Stimulated activated CD8-positive, alpha-beta memory T cell treated with anti-CD3 and anti-CD28 coated beads, Interleukin-7, amount 100 ng/mL, for 1 hour (primary cell): ENCODE measurements at places on chromosomes 1 and 21.

DNA sequence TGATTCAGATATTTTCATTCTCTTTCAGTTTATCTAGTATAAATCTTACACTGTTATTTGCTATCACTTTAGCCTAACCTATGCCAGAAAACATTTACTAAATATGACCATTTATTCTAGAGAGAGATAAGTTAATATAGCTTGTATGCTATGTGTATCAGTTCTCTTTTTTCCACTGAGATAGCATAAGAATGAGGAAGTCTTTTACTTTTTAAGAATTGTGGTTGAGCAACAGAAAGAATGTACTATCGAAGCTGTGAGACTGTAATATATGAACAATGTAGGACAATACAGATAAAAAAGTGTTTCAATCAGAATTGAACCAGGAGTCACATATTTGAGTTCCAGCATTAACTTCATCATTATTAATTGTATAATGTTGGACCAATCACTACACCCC is 479.9 kb upstream of the PLXNA2 start:
- DNase-seq: no peak

DNA sequence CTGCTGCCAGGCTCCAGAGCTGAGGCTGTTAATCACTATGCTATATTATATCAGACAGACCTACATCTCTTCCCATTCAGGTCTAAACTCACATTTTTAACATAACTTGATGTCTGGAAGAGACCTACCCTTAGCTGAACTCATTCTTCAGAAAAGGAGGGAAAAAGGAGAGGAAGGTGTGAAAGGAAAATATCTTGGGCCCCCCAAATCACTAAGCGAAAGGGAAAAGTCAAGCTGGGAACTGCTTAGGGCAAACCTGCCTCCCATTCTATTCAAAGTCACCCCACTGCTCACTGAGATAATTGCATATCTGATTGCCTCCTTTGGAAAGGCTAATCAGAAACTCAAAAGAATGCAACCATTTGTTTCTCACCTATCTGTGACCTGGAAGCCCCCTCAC is 222.2 kb downstream of the ASTN1 start:
- no peak for DNase-seq

DNA sequence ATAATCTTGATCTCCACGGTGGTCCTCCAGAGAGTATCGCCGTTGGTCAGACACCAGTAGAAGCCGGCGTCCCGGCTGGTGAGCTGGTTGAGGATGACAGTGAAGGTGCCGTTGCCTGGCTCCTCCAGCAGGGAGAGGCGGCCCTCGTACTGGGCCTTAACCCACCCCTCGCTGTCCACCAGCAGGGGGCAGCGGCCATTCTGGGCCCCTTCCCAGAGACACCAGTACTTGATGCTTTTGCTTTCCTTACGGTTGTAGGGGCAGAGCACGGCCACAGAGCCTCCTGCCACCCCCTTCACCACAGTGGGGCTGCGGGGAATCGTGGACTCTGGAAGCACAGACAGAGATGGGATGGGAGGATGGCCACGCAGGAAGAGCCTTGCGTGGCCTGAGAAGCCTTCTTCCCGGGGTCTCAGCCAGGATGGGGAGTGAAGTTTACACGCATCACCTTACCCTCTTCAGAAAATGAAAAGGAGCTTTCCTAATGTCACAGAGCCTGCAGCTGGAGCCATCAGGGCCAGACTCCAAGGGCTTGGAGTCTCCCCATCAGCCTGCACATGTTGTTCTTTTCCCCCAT is 10.7 kb downstream of the PIGR start:
- DNase-seq: no peak

- DNase-seq: no peak
Measured at GRCh38 chr1:211614615-211615014, 35.7 kb upstream of the SLC30A1 start.

DNA sequence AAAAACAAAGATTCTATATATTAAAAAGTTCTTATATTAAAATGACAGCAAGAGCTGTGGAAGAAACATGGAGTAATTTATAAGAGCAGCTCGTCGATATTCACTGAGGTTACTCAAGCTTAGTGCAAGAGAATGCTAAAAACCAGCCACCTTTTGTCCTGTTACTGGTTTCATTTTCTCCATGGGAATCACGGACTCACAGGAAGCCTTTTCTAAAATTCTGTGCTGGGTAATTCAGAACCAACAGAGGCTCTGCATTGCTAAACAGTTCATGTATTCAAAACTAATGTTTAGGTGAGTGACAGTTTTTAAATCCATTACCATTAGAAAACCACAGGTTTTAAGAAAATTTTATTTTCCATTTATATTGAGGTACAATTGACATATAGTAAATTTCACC is 147.8 kb upstream of the MAP1LC3C start:
- no peak for DNase-seq

DNA sequence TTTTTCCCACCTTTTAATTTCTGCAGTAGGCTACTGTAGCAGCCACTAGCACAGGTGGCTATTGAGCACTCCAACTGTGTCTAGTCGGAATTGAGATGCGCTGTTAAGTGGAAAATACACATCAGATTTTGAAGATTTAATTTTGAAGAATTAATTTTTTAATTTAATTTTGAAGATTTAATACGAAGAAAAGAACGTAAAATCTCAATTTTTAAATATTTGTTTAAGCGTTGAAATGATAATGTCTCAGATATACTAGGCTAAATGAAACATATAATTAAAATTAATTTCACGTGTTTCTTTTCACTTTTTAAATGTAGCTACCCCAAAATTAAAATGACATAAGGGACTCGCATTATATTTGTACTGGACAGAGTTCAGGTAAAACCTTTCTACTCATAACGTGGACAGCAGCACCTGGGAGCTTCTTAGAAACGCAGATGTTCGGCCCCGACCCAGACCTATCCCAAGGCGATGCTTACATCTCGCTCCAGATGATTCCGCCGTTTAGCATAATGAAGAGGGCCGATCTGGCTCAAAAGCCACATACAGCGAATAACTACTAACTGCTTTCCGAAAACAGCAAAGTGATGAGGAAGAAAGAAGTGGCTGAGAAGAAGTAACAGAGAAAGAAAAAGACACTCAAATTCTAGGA is 717 bp downstream of the CRYZL1 start:
- no peak for DNase-seq

DNA sequence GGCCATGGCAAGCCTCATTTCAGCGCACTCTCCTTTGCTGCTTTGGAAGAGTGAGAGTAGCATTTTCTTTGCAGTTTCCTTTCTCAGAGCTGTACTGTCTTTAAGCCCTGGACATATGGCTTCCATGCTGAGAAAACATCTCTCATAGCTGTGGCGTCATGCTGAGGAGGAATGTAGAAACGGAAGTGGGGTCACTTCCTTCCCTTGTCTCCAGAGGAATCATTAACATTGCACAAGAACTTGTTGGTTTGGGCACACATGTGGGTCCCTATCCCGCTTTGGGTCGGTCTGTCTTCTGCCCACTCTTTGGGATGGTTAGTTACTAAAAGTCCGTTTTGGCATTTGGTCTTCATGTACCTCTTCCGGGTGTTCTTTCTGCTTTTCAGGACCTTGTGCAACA is 5.6 kb downstream of the MFN2 start:
- no peak for DNase-seq

DNA sequence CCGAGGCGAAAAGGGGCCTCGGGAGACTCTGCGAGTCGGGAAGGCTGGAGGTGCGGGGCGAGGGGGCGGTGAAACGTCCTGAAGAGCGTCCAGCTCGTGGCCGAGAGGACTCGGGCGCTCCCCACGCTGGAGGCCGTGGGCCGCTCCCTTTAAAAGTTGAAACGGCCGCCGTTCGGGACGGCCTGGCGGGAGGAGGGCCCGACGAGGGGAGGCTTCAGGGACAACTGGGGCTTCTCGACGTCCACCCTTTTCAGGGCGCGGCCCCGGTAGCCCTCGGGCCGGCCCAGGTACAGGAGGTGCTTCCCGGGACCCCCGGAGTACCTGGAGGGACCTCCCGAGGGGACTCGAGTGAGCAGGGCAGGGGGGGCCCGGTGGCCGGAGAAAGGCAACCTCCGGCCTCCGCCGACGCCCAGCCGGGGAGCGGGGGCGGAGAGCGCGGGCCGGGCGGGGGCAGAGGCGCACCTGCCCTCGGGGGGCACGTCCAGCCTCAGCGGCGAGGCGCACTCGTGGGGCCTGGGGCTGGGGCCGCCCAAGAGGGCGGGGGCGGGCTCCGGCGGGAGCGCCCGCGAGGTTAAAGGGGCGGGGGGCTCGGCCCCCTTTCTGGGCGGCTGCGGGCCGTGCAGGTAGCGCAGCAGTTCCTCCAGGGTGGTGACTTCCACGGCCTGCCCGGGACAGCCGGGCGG is 14.0 kb downstream of the SEMA6C start:
- DNase-seq: no peak

DNA sequence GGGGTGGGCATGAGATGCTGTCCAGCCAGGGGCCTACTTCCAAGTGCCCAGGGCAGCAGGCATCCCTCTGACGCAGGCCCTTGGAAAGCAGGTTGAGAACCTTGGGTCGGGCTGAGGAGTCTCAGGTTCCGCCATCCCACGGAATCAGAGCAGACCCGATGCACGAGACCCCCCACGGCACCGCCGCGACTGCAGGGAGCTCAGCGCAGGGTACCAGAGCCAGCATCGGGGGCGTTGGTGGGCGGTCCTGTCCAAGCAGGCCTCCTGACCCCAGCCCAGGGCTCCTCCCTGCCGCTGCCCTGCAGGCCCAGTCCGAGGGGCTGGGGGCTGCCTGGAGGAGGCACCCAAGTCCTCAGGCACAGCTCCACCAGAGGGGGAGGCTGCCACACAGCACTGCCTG is 177.2 kb downstream of the PRDM16 start:
- DNase-seq: no peak

DNA sequence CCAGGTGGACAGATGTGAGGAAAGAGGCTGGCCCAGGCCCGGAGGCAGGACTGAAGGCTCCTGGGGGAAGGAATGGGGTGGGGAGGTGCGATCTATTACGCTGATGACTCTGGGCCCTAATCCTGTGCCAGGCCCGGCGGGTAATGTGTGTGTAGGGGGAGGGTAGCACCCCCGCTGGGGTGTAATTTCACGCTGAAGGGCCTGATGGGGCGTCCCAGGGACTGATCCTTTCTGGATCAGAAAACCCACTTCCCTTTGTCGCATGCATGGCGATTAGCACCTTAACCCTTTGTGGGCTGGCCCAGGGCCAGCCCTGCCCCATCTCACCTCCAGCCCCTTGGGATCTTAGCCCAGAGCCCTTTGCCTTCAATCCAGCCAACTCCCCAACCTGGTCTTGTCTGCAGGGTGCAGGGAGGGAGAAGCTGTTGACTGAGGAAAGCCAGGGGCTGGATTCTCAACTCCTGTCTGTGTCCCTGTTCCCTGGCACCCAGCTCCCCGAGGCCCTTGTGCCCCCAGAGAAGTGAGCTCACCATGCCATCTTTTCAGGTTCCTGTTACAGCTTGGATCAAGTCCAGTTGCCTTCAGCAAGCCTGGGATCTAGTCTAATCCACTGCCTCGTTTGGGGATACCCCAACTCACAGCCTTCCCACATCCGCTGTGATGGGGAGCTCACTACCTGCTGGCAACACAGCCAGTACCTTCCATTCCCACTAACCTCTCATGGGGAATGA is 26.0 kb downstream of the KNCN start:
- no peak for DNase-seq

- DNase-seq: no peak
Measured at GRCh38 chr1:113109908-113110554, 37.0 kb downstream of the LRIG2 start.

DNA sequence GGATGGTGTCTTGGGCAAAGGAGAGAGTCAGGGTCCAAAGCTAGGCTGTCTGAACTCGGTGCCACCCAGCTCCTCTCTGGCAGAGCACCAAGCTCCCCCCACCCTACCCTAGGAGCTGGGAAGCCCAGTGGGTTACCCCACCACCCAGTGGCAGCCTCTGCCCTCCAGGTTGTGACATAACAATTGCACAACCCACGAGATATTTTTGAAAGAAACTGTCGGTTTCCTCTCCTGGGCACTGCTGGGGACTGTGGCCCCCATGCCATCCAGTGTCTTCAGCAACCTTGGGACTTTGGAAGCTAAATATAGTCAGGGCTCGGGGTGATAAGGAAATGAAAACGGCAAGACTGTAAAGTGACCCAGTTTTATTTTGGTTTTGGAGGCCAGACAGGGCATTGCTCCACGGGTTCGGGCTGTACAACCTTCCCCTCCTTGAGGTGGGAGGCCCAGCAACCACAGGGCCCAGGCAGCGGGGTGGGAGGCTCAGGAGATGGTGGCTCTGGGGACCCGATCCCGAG is 1.4 kb downstream of the CITED4 start:
- no peak for DNase-seq

DNA sequence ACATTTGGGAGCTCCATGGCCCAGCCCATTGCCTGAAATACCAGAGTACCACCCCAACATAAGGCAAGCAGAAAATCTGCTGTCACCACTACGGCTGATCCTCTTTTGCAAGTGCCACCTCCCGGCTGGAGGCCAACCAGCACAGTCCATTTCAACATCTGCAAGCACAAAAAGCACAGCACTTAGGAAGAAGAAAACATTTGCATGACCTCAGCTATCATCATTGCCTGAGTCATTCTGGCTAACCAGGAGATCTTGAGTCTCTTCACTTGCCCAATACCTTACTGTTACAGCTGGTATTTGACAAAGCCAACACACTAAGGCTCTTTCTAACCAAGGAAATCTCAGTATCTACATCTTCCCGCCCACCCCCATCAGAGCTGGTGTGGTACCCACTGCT is 55.9 kb downstream of the NEK7 start:
- no peak for DNase-seq

DNA sequence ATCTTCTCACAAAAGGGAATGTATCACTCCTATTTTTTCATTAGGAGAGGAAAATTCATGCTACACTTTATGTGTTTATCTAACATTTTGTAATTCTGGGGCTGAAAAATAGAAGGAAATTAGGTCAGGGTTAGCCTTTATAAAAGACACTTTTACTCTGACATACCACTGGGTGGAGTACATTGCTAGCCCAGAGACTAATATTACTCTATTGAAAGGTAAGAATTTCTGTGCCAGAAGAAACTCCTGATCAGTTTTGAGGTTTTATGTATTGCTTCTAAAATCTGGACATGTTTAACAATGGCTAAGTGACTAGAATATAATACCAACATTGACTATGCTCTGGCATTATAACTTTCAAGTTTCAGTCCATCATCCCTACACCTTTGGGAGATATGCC is 724.6 kb downstream of the USP25 start:
- no peak for DNase-seq

GRCh38 chr1:159991513-159991912 is 37.5 kb upstream of the SLAMF9 start:
- DNase-seq: no peak

GRCh38 chr1:231702331-231702730 is 75.7 kb downstream of the DISC1 start:
- no peak for DNase-seq
